ENCODE measurements at places on chromosomes 1 and 21.
A peak's percentile ranks its signal among the peaks of the same experiment; 100 is the strongest.

- no peak for DNase-seq
Observed at GRCh38 chr1:215417122-215417521, 150.0 kb upstream of the KCTD3 start.

DNA sequence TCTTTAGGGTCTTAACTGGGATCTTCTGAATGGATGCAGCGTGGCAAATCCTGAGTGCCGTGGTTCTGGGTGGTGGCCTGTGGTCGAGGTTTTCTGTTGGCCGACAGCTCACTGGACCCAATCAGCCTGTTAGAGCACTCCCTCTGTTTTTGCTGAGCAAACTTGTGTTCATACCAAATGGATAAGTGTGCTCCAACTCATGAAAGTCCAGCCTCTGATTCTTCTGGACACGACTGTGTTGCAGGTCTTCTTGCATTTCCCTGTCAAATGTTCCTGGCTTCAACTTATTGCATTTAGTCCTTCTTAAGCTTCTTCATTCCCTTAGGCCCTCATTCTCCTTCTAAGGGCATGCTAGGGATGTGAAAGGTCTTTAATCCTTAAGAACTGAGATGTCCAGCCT, 63.7 kb downstream of the AJAP1 start:
- DNase-seq, result no peak

DNA sequence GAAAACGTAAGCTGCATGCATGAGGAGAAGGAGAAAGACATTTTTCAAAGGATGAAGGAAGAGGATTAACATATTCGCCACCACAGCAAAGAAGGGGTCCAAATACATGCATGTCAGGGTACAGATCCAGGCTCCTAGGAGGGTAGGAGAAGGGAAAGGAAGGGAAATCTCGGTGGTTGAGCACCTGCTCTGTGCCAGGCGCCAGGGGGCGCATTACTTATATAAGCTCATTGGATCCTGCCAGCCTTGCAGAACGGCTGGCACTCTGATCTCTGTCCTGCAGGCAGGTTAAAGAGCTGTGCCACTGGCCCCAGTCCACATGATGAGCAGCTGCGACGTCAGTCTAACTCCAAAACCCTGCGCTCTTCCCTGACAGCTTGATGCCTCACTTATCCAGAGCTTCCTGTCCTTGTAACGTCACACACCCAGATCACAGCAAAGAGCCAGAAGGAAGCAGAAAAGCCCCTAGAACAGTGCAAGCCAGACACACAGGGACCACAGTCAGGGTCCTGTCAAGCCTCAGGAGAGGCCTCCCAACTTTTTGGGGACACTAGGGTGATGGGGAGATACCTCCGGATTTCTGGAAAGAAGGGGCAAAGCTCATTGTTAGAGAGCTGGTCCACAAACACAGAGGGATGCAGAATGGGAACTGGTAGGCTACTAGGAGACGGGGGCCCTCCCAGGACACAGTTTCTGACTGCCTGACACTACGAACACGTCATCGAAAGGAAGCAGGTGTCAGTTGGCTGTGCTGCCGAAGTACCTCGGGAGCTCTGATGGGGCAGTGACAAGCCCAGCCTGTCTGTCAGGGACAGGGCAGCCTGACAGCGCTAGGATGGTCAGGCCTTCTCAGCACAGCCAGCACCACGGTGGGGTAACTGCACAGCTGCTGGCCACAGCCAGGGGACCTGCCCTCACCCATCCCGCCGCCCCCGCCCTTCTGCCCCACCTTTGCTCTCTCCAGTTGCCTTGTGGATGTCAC, 99.1 kb downstream of the BEND5 start:
- peak; percentile 44 for DNase-seq

- no peak for DNase-seq
Observed at GRCh38 chr1:151680826-151681225, 35.8 kb downstream of the CELF3 start.

DNA sequence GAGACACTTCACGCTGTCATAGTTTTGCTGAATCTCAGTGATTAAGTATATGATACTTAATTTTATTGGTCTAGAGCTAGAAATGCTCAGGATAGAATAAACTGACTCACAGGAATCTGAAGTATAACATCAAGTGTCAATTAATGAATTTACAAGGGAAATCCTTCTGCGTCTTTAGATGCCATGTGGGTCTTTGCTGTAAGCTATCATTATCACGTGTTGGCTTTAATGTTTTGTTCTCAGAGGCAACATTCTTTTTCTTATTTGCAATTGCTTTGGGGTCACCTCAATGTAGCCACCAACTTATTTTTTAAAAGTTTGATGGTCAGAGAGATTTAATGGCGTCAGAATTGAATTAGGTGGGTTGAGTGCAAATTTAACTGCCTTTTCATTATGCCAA, 680.1 kb upstream of the PTBP2 start:
- DNase-seq, result no peak

DNA sequence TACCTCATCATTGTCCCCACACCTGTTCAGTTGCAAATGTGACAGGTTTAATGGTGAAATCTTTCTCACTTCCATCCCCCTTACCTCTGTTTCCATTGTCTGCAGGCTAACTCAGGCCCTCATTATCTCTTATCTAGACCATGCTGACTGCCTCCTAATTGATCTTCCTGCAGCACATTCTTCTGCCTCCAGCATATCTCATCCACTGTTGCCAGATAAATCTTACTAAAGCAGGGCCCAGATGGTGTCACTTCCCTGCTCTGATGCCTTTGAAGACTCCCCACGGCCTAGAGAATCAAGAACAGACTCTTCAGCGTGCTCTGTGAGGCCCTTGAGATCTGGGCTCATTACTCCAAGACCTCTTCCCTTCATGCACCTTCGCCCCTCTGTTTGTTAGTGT, 230.1 kb downstream of the DUSP10 start:
- no peak for DNase-seq

GRCh38 chr1:30377230-30378002, 346.0 kb downstream of the MATN1 start:
- no peak for DNase-seq

DNA sequence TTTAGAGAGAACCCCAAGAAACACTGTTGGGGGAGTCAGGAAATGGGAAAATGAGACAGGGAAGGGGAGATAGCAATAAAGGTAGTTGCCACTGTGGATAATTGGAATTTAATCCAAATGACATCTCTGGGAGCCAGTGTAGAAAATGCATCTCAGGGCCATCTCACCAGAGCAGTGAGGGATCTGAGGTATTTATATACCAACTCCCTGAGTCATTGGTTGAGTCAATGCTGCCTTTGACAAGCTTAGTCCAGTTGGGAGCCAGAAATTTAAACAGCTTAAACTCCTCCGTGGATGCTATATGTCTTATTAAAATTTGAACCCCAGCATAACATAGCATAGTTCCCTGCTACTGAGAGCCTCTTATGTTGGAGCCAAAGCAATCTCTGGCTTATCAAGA, 140.3 kb downstream of the SLC30A10 start:
- no peak for DNase-seq

DNA sequence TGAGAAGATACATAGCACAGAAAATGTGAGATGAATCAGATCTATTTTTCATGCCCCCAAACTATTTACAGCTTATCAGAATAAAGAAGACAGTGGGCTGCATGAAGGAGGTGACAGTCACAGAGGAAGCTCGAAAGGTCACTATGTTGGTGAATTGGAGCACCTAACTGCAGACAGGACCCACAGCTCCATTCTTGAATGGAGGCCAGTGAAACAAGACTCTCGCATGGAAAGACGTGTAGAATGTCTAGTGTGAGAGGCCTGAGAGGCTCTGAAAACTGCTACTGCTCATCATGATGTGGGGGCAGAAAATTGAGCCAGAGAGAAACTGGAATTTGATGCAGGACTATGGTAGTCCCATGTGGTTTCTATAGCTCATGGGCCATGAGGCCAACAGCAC, 60.3 kb upstream of the CCDC190 start:
- no peak for DNase-seq

- DNase-seq, result no peak
Observed at GRCh38 chr1:99648107-99648506, 2.2 kb downstream of the PALMD start.

Data from activated naive CD8-positive, alpha-beta T cell treated with anti-CD3 and anti-CD28 coated beads for 36 hours (primary cell).